LoVo (cell line): ENCODE measurements at places on chromosomes 7 and 10.

- no peak for DNase-seq
Measured at GRCh38 chr10:47299611-47300428, at the start of gene GDF10. GDF10 (plus strand) TSS chr10:47300197; CDS start chr10:47300652, 455 bp downstream.

DNA sequence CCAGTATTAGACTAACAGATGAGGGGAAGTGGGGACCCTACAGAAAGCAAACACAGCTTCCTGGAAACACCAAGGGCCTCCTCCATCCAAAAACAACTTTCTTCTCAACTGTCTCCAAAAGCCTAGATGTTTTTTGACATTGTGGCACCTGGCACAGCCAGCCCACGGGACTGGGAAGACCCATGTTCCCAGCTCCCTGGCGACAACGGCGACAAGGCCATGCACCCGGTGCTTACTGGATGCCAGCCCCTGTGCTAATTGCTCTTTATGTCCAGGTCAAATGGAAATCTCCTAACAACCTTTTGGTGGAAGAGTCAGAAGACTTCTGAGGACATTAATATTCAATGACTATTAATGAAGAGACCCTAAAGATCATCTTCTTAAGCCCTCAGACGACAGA lies 7.1 kb downstream of the FGFR2 start:
- no peak for DNase-seq

GRCh38 chr10:4835494-4835918 lies 9.5 kb downstream of the AKR1E2 start:
- DNase-seq = no peak

DNA sequence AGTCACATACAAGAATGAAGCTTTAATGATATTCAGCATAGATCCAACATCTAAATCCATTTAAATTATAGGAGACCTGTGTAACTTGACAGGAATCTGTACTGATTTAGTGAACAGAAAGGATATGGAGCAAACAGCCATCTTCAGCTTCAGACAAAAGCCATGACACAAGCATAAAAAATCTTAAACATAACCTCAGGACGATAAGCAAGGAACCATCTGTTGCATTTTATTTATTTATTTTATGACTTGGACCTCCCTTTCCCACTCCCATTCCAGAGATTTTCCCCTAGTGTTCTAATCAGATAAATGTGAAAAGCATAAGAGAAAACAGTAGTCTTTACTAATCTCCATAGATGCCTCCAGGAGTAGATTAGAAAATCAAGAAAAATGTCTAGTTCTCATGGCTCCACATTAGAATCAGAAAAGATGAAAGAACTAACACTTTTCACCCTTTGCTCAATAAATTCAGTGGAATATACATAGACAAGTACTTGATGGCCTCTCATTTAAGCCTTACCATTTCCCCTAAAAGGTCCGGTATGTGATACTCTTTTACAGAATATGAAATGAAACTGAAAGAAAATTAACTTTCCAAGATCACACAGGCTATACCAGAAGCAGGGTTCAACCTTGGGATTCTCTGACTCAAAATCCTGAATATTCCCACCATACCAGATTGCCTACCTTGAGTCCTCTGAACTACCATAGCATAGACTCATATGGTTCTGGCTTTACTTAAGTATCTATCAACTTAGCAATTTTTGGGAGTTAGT lies 15.2 kb downstream of the CACNA2D1 start:
- no peak for DNase-seq

- DNase-seq = no peak
Measured at GRCh38 chr10:16989826-16990293, 139.8 kb downstream of the CUBN start.

GRCh38 chr7:55055479-55055878 lies 36.7 kb downstream of the EGFR start:
- no peak for DNase-seq

GRCh38 chr7:112212571-112212970 lies 6.1 kb downstream of the ZNF277 start:
- DNase-seq = no peak

DNA sequence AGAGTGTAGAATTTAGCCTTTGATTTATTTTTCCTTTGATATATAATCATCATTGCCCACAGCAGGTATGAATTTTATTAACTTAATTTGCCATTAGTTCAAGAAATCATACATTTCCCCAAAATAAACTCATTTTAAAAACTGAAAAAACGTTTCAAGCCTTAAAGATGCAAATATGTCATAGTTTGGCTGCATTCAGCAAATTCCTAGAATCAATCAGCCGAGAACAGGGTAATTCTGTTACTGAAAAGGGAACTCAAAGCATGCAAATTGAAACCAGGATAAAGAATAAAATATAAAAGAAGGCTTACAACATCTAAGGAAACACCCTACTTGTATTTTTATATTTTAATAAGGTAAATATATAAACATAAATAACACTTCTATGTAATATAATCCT lies 233.8 kb upstream of the PRKCQ start:
- no peak for DNase-seq

GRCh38 chr10:28001353-28001752 lies 2.5 kb upstream of the ODAD2 start:
- no peak for DNase-seq

- DNase-seq = no peak
Measured at GRCh38 chr7:138684340-138684739, 16.8 kb downstream of the SVOPL start.

GRCh38 chr10:100866575-100867098 lies 46.1 kb upstream of the SLF2 start:
- no peak for DNase-seq

GRCh38 chr7:100352984-100353684 lies 4.8 kb upstream of the PILRB start:
- DNase-seq = no peak

- peak; percentile 56 for DNase-seq
Measured at GRCh38 chr10:2949948-2950354, 117.4 kb upstream of the PFKP start.

DNA sequence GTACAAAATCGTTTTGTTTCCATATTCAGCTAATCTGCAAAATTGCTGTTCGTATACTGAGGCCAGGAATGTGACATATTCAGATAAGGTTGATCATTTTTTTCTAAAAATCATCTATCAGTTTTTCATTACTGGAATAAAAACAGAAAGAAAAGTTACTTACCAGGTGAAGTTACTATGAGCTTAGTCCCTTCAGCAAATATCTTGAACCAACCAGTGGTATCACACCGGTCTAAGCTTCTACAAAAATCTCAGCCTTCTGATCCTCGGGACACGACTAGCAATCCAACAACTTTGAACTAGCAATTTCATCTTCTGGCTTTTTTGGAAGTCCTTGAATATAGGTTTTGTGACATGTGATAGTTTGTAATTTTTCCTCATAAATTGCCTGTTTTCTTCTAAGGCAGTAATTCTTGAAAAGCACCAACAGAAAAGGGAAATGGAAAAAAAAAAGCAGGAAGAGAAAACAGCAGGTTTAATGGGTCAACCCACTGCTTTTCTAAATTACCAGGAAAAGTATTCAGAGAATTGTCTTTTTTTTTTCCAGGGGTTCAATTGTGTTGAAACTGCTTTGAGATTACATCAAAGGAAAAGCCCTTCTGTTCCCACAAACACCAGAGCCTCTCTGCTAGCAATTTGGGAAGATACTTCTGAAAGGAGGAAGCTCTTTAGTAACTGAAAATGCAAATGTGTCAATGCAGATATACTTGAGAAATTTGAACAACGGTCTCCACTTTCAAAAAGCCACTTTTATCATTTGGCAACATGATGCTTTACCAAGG lies 2.9 kb upstream of the TARP start:
- DNase-seq = no peak

GRCh38 chr7:40015790-40016296 lies 65.8 kb downstream of the CDK13 start:
- DNase-seq = no peak

- DNase-seq = no peak
Measured at GRCh38 chr7:155402941-155403340, 55.0 kb upstream of the EN2 start.

GRCh38 chr7:8514781-8515519 lies 81.5 kb downstream of the NXPH1 start:
- no peak for DNase-seq

GRCh38 chr7:116165717-116166116 lies 44.6 kb upstream of the TES start:
- DNase-seq = no peak

DNA sequence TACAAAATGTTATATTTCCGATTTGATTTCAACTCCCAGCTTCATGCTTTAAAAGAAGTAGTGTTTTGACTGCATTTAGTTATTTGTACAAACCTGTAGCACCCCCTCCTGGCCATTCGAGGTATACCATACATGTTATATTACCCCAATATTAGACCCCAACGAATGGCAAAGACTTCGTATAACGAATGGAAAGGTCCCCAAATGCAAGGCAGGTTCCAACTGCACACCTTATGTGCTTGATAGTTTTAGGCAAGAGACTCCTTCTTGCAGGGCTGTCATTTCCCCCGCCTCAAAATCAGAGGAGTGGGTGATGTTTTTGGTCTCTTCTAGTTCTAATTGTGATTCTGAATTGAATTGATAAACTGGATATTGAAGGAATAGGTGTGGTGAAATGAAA lies 101.1 kb upstream of the TARP start:
- DNase-seq = peak; percentile 15

DNA sequence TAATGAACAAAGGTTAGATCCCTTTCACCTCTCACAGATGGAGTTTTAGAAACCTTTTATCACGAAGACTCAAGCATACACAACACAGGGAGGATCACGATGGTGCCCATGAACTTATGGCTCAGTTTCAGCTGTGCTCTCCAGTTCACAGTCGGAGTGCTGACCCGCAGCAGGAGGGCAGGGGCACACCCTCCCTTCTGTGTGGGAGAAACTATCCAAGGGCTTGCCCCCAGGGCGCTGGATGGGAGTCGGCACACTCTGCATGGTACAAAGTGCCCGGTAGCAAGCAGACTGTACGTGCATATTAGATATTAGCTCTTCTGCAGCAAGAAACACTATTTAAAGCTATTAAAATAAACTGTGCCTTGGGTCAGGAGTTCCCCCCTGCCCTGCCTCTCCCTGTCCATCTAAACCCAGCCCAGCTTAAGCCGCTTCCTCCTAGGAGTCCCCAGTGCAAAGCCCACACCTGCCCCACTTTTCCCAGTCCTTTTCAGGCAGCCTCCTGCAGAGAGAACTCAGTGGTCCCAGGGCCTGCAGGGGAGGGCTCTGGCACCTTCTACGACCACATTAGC lies 76.5 kb downstream of the CHST15 start:
- DNase-seq = no peak

GRCh38 chr7:82234457-82235049 lies 209.0 kb downstream of the CACNA2D1 start:
- peak; percentile 61 for DNase-seq

- peak; percentile 39 for DNase-seq
Measured at GRCh38 chr10:47458466-47459154, 25.3 kb downstream of the ANXA8 start.

- DNase-seq = peak; percentile 96
Measured at GRCh38 chr7:116354546-116355423, 144.4 kb downstream of the TES start.
